Aorta (tissue), 5 donors: ENCODE measurements at places on chromosomes 3 and 15. TPM values are rescaled to one million over a fixed set of nuclear protein-coding genes. Genes with fewer than 3 reads are reported as not detected.
A peak's percentile ranks its signal among the peaks of the same experiment; 100 is the strongest.

CLDN18 gene
- not detected for total RNA-seq

SKOR1 gene
- 1.3 TPM for total RNA-seq

CLSTN2 gene
- total RNA-seq, result 20.6 TPM

VEPH1 gene
- total RNA-seq, result 0.81 TPM

GUCA1C gene
- total RNA-seq, result not detected

- no peaks in the 10 kb centered on the region for H3K36me3 ChIP-seq
- no peak overlapping the region for H3K27ac ChIP-seq
- no peak overlapping the region for H3K4me3 ChIP-seq
- H3K27me3 ChIP-seq, result no peaks in the 10 kb centered on the region
These were observed 146.4 kb downstream of the ISL2 start for GRCh38 chr15:76483018-76483417.

DNA sequence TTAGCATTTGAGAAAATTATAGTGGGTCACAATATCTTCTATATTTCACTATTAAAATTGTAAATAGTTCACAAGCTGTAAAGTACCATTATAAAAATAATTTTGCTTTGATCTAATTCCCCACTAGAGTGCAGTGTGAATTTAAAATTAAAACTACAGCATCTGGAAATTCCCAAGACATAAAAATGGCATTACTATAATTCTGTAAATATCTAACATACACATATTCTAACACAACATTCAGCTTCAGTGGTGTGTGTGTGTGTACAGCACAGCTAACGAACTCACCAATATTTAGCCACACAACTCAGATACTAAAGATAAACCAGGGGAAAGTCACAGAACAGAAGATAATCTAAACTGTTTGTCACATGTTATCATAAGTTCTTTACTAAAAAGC lies 424.9 kb upstream of the ZNF385D start:
- no peaks in the 10 kb centered on the region for H3K4me1 ChIP-seq
- H3K27ac ChIP-seq, result no peak overlapping the region
- no peak for DNase-seq

DNA sequence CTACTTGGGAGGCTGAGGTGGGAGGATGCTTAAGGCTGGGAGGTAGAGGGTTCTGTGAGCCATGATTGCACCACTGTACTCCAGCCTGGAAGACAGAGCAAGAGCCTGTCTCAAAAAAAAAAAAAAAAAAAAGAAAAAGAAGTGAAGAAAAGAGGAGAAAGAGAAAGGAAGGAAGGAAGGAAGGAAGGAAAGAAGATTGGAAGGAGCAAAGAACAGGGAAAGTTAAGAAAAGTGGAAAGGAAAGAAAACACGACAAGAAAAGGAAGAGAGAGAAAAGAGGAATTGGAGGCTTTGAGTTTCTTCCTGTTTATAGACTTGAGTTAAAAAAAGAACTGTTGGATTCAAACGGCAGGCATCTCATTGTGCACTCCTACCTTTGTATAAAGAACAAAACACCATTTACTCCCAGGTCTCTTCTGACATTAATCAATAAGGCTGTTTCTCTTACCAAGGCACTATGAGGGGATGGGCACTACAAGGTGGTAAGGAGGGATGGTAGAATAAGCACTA lies 73.5 kb downstream of the EDEM1 start:
- no peaks in the 10 kb centered on the region for H3K36me3 ChIP-seq
- H3K4me3 ChIP-seq, result no peak overlapping the region
- DNase-seq, result no peak
- H3K4me1 ChIP-seq, result no peaks in the 10 kb centered on the region
- no peaks in the 10 kb centered on the region for H3K27me3 ChIP-seq

DNA sequence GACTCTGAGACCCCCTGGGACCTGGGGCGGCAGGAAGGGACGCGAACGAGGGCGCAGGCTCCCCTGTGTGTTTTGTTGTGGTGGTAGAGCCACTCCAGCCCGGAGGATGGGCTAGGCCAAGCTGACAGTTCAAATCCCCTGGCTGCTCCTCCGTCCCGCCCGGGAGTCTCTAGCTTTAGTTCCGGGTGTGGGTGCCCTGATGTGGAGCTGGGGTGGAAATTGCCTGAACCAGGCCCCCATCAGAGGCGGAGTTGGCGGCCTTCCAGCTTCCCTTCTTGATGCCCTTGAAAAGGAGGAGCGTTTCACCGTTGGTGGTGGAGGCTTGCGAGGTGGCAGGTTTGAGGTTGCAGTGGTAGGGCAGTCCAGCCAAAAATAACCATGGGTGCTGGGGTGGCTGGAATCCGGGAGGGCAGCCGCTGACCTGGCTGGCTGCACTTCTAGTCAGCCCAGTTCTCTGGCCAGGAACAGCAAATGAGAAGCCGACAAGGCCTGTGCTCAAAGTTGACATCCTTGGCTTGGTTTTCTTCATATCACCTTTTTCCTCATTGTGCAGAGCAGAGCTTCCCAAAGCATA lies 817 bp downstream of the CLK3 start:
- H3K4me1 ChIP-seq, result no peaks in the 10 kb centered on the region
- no peaks in the 10 kb centered on the region for H3K27me3 ChIP-seq
- H3K36me3 ChIP-seq, result peaks cover 4% of the 10 kb centered on the region
- peak; percentile 88 for DNase-seq
- H3K27ac ChIP-seq, result peak overlapping the region; percentile 81

- H3K27me3 ChIP-seq, result no peaks in the 10 kb centered on the region
- no peaks in the 10 kb centered on the region for H3K36me3 ChIP-seq
- peak; percentile 83 for DNase-seq
- peaks cover 4% of the 10 kb centered on the region for H3K4me1 ChIP-seq
- H3K4me3 ChIP-seq, result no peak overlapping the region
- peak overlapping the region; percentile 66 for H3K27ac ChIP-seq
These were observed 60.9 kb downstream of the MGLL start for GRCh38 chr3:127761441-127761801.

DNA sequence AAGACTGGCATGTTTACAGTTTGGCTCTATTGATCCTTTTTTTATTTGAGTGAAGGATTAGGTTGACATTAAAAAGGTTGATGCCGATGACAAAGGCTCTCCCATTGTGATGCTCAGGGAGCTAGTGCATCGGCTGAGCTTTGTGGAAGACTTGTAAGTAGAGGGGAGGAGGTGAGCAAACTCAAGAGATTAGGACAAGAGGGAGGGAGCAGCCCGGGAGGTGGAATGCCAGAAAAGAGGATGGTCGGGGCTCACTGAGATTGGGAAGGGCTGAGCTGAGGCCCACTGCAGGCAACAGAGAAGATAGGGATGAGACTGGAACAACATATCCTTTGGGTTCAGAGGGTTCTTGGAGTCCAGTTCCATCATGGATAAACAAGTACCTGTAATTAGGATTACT lies 26.5 kb upstream of the PSMD6 start:
- no peak overlapping the region for H3K27ac ChIP-seq
- DNase-seq, result no peak
- no peaks in the 10 kb centered on the region for H3K4me1 ChIP-seq
- no peaks in the 10 kb centered on the region for H3K27me3 ChIP-seq
- no peak overlapping the region for H3K4me3 ChIP-seq
- no peaks in the 10 kb centered on the region for H3K36me3 ChIP-seq

DNA sequence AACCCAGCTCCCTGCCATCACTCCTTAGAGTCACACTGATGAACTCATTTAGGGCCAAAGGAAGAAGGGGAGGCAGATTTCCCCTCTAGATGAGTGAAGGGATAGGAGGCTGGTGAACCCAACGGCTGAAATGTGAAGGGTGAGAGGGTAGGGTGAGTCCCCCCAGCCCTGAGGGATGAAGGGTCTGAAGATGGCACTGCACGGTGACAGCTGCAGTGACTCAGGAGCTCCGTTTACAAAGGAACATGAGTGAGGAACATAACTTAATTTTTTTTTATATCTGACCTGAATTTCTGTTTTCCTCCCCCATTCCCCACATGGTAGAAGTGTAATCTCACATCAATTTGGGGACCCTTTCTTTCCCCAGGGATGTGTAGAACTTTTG lies 14.0 kb downstream of the SNX33 start:
- no peak overlapping the region for H3K4me3 ChIP-seq
- no peaks in the 10 kb centered on the region for H3K4me1 ChIP-seq
- no peaks in the 10 kb centered on the region for H3K27me3 ChIP-seq
- peak overlapping the region; percentile 65 for H3K27ac ChIP-seq
- DNase-seq, result no peak

GRCh38 chr3:11391174-11391879 lies 119.1 kb downstream of the ATG7 start:
- H3K27ac ChIP-seq, result no peak overlapping the region
- H3K27me3 ChIP-seq, result no peaks in the 10 kb centered on the region
- H3K36me3 ChIP-seq, result no peaks in the 10 kb centered on the region
- H3K4me1 ChIP-seq, result peaks cover 4% of the 10 kb centered on the region
- H3K4me3 ChIP-seq, result no peak overlapping the region

- DNase-seq, result no peak
- no peak overlapping the region for H3K27ac ChIP-seq
- H3K4me1 ChIP-seq, result no peaks in the 10 kb centered on the region
- no peaks in the 10 kb centered on the region for H3K27me3 ChIP-seq
These were observed 729.7 kb downstream of the ROBO1 start for GRCh38 chr3:79038057-79038456.
